ENCODE measurements at places on chromosomes 3 and 15.

- no peak for DNase-seq
Measured at GRCh38 chr3:37096288-37096687, 78.1 kb downstream of the LRRFIP2 start.

GRCh38 chr3:10206166-10206511 lies 41.4 kb downstream of the IRAK2 start:
- DNase-seq = no peak

DNA sequence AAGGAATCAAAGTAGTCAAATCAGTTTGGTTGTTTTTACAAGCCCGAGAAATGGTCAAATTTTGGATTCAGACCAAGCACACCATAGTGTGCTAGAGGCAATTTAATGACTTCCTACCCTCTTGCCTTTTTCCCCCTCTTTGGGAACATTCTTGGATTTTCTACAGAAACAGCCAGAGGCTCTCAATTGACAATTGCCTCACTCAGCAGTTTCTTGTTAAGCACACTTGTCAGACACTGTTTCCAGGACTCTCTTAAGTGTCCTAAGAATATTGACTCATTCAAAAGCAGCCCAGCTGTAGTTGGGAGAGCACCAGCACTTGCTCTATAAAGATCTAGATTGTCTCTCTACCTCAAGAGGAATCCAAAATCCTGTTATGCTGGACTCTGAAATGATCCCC lies 1.5 kb upstream of the SLC35G2 start:
- DNase-seq = no peak

GRCh38 chr15:31399544-31400171 lies 73.0 kb downstream of the KLF13 start:
- no peak for DNase-seq

- DNase-seq = no peak
Measured at GRCh38 chr3:156035158-156035557, 85.2 kb upstream of the KCNAB1 start.

DNA sequence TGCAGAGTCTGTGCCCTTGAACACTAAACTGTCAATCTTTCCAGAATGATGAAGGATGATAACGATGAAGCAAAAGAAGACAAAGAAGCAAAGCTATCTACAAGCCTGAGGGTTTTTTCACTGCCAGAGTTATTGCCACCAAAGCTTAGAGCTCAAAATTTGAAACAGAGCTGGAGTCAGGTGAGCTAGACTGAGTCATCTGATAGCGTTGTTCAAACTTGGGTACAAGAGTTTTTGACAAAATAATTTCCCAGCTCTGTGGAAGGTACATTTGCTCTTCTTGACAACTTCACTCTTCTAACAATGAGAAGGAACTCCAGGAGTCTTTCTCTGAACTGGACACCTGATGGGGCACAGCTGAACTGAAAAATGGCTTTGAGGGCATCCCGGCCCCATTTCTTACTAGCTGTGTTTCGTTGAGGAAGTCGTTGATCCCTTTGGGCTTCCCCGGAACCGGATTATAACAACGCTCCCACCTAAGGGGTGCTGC lies 715 bp downstream of the MCCC1 start:
- DNase-seq = no peak

- DNase-seq = no peak
Measured at GRCh38 chr15:62171882-62172281, 6.8 kb upstream of the C2CD4B start.

DNA sequence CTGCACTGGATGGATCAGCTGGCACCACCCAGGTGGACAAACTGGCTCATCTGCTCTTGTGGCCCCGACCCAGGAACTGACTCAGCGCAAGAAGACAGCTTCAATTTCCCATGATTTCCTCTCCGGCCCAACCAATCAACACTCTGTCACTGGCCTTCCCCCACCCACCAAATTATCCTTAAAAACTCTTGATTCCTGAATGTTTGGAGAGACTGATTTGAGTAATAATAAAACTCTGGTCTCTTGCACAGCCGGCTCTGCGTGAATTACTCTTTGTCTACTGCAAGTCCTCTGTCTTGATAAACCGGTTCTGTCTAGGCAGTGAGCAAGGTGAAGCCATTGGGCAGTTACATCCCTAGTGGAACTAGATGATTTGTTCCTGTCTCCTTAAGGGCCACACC lies 16.1 kb downstream of the BDH1 start:
- no peak for DNase-seq

- no peak for DNase-seq
Measured at GRCh38 chr3:4448187-4448586, 18.9 kb downstream of the SUMF1 start.

GRCh38 chr3:75342425-75342824 lies 321.7 kb upstream of the FRG2C start:
- DNase-seq = no peak

DNA sequence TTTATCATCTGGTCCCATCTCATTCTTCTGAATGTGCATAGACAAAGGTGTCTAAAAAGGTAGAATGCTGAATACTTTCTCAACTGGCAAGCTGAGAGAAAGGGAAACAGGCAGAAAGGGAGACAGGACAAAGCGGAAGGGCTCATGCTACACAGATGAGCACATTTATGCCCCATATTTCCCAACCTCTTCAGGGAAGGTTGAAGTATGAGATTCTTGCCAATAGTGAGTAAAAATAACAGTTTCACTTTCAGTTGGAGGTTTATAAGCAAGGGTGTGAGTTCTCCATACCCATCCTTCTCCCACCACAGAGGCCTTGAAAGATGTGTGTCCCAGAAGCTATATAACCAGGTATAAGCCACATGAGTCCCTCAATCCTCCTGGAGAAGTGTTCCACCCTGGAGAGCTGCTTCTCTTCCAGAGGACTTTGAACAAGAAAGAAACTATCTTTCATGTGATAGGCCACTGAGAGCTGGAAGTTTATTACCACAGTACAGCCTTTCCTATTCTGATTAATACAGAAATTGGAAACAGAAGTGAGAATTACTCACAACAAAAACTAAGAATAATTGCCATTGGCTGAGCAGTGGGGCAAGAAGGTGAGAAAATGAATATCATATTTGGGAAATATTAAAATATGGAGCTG lies 709.4 kb upstream of the NR2F2 start:
- no peak for DNase-seq

- no peak for DNase-seq
Measured at GRCh38 chr3:188686324-188686723, 485.4 kb upstream of the TPRG1 start.

DNA sequence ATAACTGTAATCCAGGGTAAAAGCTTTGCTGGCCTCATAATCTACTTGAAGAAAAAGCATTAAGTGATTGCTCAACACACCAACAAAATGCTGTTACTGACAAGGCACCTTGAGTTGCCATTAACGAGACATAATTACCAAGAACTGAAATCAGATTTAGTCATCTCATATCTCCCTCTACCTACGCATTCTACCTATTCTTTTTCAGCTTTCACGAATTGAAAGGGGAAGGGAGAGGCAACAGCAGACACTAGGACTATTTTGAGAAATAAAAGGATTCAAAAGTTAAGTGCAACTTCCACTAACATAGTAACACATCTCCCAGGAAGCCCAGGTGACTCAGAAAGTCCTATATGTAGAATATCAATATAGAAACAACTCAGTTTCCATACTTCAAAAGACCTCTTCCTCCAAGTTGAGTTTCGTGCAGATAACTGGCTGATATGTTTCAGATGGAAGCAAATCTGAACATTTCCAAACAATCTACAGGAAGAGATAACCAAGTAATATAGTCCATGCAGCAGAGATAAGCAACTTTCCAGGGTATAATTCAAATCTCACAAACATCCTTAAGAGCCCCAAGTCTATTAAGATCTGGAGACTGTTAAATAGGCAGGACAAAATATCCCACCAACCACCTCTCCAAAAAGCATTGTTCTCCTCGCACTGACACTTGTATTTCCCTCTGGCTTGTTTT lies 1.9 kb downstream of the OSBPL10 start:
- no peak for DNase-seq

- DNase-seq = no peak
Measured at GRCh38 chr3:161247049-161247448, 25.9 kb downstream of the NMD3 start.

DNA sequence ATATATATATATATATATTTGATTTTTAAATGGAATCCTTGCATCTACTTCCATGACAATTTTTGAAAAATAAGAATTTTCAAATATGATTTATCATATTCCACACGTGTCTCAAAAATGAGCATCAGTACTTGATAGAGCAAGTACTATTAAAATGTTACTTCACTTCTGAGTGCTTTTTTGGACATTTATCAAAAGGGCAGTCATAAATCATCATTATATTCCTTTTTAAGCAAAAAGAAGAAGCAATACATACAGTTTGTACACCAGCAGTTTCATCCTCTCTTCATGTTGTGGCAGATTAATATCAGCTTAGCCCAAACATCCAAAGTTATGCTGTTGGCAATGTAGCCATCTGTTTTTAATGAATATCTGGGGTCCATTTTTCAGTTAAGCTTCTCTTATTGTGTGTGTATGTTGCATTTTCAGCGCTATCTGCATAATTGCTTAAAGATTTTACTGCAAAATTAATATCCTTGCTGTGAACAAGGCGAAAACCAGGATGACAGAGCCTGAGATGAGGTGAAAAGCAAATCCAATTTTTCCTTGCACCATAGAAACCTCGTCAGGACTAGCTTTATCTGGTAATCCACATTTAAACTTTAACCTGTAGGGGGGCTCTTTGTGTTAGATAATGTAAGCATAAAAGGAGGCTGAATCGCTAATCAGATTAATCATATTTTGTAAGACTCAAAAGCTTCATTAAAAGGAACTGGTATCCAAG lies 604.9 kb upstream of the AGTR1 start:
- no peak for DNase-seq

DNA sequence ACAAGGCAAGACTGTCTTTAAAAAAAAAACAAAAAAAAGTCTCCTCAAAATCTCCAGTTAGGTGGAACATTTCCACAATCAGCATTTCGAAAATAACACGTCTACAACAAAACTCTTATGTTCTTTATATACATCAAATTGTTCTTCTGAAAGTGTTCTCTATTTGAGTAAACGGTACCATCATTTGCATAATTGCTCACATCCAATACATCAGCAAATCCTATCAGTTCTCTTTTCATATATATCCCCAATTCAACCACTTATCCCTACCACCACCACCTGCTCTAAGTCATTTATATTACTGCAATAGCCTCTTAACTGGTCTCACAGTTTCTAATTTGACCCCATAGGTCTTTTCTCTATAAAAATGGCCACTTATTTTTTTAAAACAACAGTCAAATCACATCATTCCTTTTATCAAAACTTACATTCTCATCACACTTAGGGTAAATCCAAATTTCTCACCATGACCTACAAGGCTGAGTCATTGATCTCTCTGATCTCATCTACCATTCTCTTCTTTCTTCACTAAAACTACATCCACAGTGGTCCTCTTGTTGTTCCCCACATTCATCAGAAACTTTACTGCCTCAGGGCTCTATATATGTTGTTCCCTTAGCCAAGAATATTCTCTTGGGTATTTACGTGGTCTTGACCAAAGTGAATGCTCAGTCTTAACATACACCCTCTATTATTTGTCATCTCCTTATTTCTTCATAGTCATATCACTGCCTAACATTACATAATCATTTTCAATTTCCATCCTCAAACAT lies 237.0 kb downstream of the SCAPER start:
- no peak for DNase-seq

DNA sequence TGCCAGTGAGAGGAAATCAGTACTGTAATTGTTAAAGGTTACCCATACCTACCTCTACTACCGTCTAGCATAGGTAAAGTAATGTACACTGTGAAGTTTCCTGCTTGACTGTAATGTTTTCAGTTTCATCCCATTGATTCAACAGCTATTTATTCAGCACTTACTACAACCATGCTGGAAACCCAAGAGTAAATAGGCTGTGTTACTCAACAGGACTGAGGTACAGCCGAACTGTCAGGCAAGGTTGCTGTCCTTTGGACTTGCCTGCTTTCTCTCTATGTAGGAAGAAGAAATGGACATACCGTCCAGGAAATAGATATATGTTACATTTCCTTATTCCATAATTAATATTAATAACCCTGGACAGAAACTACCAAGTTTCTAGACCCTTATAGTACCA lies 265.5 kb downstream of the NR2F2 start:
- DNase-seq = no peak

DNA sequence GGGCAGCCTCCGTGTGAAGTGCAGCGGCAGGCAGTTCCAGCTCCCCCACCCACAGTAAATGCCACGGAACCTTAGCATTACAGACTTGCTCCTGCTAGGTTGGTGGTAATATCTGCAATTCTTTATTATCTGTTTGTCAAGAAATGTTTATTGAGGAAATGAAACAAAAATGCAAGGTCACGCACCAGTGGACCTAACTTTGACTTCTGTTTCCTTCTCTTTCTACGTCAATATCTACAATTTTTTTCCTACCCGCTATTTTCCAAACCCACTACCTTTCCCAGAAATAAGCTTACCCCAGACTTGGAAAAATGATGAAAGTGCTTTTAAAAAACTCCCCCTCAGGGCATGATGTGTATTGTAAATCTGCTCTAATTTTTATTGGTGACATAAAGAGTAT lies 18.9 kb downstream of the ILDR1 start:
- no peak for DNase-seq

GRCh38 chr3:52551118-52551517 lies 14.7 kb downstream of the UQCC5 start:
- DNase-seq = no peak

- no peak for DNase-seq
Measured at GRCh38 chr3:73542136-73542535, 82.6 kb downstream of the PDZRN3 start.

DNA sequence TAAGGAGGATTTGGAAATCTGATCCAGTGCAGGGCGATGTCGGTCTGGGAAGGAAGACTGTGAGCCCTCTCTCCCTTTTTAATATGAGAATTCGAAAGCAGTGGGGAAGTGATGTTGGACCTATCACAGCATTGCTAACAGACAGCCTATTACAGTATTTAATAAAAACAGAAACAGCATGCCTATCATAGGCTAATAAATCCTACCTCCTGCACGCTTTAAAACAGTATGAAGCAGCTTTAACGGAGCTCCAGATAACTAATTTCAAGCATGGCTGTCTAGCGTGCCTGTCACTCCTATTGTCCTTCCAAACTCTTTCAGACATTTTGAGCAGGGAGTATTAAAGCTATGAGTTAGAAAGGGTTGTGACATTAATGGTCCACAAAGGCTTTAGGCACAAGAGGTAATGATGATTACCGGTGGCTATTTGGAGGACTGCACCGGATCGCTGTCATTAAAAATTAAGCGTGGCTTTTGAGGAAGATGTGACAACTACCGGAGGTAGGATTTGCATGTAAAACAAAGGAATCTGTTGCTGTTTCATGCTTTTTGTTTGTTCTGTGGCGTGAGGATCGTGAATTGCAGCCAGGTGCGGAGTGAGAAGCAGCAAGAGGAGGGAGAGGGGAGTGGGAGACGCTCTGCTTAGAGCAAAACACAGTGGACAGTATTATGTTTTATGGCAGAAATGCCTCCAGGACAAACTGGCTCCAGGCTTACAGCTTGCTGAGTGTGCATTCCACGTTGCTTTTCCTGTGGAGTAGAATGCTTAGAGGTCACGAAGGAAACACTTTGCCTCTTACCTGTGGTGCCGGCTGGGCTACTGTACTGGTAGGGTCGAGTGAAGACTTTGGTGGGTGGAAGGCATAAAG lies at the start of gene KCNMB2:
Gene KCNMB2 (plus strand): TSS at position 226 of the 869 bp plus-strand sequence.
- no peak for DNase-seq

GRCh38 chr3:133386876-133387275 lies 13.0 kb upstream of the BFSP2 start:
- no peak for DNase-seq
